Activated naive CD4-positive, alpha-beta T cell treated with anti-CD3 and anti-CD28 coated beads, Interleukin-2, amount 50 U/mL, for 72 hours (primary cell): ENCODE measurements at places on chromosomes 7 and 10.
A peak's percentile ranks its signal among the peaks of the same experiment; 100 is the strongest.

- no peak for DNase-seq
These were observed 11.1 kb upstream of the GLCCI1 start for GRCh38 chr7:7957513-7957912.

DNA sequence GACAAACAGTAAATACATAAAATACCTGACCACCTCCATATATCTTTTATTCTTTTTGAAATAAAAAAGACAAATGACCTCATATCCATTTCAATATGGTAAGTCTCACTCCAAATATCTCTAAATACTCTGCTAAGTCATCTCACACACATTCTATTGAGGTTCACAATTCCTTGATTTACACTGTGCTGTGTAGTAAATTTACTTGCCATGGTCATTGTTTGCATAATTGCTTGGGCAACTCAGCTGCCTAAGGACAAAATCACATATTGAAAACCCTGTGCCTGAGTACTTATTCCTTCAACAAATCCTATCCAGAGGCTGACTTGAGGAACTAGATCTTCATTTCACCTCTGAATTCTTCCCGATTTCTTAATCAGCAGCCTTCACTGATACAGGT lies 176.4 kb downstream of the THSD7A start:
- DNase-seq, result no peak

GRCh38 chr10:19049567-19049966 lies 966 bp downstream of the MALRD1 start:
- no peak for DNase-seq

DNA sequence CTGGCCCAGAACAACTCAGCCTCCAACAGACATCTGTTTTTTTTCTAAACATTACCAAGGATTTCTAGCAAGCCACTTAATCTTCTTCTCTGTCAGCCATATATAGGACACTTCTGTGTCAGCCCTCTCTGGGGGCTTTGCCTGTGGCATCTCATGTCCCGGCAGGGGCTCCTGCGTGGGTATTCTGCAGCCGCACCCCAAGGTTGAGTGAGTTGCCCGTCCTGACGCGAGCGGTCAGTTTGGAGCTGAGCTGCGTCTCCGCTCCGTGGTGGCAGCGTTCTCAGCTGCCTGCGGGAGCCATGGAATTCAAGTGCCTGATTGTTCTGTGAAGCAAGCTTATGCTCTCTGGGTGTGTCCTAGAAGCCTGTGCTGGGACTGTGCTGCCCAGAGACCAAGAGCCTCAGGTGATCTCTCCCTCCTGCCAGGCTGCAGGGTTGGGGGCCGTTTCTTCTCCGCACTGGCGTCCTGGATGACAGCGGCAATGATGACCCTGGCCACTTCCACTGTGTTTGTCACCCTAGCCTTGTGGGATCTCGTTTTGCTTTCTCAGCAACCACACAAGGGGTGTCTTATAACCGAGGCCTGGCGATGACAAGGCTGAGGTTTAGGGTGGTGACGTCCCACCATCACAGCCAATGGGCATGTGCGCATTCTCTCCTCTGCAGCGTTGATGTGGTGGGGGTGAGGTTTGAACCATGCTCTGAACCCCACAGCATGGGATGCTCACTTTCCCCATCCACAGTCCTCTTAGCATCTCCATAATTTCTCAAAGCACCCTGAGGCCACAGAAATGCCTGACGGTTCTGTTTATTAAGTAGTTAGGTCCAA lies 612.6 kb upstream of the FOXK1 start:
- DNase-seq, result no peak

DNA sequence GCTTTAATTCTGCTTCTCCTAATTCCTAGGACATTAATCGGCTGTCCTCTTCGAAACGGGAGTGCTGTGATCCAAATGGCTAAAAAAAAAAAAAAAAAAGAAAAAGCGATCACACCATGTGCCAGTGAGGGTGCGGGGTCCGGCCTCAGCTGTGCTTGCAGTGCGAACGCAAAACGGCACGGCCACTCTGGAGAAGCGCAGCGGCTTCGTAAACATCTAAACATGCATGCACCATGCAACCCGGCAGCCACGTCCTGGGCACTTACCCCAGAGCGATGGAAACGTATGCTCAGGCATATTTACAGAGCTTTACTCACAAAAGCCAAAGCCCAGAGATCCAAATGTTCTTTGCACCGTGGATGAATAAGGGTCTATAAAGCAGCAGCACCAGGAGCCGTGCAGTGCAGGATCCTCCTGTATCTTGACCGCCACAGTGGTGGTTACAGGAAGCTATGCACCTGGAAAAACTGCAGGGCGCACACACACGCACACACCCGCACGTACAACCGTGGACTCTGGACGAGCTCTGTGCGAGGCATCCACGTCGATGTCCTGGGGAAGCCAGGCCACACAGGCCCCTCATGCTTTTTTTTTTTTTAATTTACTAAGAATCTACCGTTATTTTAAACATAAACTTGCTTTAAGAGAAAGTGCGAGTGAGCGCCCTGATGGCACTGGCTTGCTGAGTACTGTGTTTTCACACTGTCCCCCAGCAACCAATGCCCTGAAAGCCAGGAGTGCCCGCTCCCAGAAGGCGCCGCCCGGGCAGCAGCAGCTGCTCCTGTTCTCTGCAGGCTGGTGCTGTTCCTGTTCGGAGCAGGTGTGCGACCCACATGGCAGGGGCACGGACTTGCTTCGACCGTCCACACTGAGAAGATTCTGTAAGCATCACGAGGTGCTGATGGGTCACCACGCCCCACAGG lies 25.0 kb downstream of the GPER1 start:
- DNase-seq, result no peak

DNA sequence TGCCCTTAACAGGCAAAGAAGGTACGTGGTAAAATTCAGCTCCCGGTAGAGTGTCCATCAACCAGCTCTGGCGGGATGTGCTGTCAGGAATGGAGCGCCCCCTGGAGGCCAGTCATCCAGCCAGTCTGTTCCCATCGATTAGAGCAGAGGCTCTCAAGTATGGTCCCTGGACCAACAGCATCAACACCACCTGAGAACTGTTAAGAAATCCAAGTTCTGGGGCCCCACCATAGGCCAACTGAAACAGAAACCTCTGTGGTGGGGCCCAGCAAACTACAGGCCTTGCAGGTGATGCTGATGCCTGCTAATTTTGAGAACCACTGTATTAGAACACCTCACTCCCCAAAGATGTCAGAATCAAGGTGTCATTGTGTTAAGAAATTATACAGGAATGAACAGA lies 109.2 kb downstream of the DPY19L1 start:
- DNase-seq, result peak; percentile 61

DNA sequence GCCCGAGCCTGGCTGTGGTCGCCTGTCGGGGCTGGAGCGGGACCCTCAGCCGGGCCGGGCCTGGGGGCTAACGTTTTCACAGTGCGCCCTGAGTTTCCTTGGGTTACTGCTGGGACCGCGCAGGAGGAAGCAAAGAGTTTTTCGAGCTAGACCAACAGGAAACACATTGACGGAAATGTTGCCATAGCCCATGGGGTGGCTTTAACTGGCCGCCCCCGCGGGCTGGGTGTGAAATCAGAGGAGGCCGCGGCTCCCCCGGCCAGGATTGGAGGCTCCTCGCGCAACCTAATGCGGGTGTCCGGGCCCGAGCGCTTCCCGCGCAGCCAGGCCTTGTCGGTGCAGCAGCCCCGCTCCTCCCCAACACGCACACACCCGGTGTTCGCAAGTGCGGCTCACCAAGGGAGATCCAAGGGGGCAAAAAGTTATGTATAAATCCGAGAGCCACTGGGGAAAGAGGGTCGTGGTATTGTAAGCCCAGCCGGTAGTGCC lies 1.9 kb downstream of the HHEX start:
- no peak for DNase-seq

DNA sequence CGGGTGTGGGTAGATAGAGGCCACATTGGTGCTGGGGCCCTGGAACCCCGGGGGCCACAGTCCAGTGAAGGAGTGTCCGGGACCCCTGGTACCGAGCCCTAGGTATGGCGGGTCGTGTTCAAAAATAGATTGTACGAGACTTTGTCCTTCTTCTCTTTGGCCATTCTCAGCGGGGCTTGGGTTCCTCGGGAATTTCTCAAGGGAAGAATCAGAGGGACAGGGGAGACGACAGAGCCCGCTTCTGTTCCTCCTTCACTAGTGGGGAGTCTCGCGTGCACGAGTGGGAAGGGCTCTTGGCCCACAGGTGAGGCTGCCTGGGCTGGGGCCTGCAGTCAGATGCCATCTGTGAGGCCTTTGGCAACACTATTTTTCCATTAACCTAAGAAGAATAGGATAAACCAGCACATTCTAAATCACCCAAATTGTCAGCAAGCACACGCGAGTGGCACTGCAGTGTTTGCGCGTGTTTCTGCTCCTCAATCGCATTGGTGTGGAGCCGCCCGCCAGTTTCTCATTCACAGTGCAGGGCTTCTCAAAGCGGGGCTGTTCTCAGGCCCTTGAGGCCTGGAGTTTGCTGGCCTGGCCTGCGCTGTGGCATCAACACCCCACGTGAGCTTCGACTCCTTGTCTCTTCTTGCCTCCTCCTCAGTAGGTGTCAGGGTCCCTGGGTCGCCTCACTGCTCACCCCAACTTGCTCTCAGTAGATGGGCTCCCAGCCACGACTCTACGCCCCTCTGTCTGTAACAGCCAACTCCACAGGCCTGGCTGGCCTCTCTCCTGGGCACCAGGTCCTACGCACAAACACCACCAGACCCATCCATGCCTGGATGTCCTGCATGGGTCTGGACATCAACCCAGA lies 187.6 kb upstream of the SHH start:
- no peak for DNase-seq

DNA sequence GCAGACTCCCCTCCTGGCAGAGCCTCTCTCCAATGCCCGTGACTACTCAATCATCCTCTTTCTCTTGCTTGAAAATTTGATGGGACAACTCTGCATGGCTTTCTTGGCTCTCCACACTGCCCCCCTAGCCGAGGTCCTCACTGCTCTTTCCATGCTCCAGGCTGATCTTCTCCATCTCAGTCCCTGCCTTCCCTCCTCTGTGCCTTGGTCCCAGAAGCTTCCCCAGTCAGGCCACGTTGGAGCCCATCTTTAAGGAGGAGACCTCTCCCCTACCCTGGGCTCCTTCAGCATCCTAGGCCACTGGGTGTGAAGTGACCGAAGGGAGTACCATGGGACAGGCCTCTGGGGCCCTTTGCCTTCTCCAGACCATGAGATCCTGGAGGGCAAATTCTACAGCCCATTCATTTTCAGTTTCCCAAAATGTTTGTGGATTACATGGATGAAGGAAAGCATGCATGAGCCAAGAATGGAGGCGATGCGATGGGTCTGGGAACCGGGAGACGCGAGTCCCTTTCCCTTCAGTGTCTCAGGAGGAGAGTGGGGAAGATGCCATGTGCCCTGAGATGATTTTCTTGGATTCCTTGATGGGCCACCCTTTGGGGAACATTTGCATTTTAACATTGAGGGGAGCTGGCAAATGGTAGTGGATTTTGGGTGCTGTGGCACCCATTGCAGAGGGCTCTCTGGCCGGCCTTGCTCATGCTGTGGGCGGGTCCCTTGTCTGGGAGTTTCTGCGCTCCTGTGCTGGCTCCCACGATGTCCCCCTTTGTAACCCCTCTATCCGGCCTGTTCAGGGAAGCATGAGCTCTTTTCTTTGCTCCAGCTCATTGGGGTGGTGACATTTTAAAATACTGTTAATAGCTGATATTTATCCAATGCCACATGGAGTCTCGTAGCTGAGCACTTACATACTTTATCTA lies 376.6 kb downstream of the RPS24 start:
- no peak for DNase-seq

DNA sequence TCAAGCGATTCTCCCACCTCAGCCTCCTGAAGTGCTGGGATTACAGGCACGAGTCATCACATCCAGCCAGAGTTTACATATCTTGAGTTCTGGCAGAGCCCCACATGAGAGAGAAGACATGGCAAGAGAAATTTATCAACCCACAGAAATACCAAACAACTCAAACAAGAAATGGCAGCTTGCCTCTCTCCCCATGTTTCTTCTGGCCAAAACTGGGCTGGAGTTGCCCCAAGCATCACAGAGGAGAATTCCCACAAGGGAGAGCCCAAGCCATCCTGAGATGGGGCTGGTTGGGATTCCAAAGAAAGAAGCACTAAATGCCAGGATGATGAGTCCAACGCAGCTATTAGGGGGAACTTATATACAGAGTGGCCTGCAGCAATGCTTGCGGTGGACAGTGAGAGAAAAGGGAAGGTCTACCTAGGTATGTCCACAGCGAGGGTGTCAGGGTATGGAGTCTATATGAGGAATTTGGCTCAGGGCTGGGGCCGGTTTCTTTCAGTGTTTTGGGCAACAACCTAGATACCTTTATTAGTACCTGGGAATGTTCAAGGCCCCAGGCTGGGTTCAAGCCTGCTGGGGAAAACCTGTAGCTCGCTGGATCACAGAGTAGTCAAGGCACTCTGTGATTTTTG lies 14.5 kb upstream of the PAX4 start:
- DNase-seq, result no peak

GRCh38 chr7:44595934-44596635 lies 10.3 kb upstream of the OGDH start:
- DNase-seq, result no peak

DNA sequence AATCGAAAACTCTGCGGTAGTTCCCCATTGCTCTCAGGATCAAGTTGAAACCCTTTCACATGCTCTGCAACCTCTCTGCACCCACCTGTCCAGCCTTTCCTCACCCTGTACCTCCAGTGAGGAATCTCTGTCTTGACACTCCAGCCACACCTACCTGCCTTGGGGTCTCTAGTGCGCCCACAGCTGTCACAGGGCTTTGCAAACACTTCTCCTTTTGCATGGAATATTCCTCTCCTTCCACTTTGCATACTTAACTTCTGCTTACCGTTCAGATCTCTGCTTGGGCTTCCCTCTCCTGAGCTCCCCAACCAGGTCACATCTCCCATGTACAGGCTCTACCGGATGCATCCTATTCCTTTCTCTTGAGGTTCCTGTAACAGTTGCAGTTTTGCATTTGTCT lies 6.6 kb upstream of the ZYX start:
- no peak for DNase-seq

DNA sequence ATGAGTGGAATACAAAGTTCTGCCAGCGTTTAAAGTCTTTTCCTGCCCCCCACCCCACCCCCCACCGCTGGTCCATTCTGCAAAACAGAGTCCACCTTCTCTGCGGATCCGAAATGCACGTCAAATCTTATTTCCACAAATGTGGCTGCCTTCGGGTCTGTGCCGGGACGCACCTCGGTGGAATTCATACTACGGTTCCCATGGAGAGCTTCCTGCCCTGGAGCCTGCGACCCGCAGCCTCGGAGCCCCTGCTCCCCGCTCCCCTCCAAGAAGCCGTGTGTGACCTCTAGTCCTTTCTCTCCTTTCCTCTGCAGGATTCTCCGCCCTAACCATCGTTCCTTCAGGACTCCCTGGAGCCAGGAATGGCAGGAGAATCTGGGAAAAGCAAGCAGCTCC lies 12.5 kb upstream of the CALML5 start:
- no peak for DNase-seq
